Nephron progenitor cell (in vitro differentiated cells): ENCODE measurements at places on chromosomes 4 and X.

DNA sequence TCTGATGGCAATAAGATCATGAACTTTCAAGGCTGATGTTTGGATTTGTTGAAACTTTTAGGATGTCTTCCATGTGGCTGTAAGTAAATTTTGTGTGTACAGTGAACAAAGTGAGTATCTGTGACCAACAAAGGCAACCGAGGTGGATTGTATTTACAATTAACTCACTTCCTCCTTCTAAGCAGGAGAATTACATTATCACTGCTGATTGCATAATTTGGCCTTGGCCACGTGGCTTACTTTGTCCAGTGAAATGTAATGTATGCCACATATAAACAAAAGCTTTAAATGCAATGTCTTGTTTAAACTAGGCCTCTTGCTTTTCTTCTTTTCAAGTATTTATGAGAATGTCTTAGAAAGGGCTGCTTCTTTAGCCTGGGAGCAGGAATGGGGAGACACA is 66.3 kb upstream of the MAD2L1 start:
- DNase-seq, result no peak

DNA sequence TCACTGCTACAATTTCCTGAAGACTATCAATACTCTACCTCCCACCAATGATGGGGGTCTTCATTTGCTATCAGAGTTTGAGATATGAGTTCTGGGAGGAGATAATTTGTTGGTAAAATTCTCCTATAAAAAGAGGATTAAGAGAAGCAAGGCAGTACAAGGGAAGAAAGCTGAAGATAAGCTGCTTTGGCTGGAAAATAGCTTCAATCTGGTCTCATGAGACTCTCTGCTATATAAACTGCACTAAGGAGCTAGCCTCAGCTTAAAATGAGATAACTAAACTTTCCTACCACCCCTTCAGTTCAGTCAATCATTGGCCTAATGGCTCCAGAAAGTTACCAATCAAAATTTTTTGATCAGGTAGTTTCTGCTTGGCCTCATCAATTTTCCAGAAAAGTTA is 2105.0 kb downstream of the ARAP2 start:
- DNase-seq, result no peak

DNA sequence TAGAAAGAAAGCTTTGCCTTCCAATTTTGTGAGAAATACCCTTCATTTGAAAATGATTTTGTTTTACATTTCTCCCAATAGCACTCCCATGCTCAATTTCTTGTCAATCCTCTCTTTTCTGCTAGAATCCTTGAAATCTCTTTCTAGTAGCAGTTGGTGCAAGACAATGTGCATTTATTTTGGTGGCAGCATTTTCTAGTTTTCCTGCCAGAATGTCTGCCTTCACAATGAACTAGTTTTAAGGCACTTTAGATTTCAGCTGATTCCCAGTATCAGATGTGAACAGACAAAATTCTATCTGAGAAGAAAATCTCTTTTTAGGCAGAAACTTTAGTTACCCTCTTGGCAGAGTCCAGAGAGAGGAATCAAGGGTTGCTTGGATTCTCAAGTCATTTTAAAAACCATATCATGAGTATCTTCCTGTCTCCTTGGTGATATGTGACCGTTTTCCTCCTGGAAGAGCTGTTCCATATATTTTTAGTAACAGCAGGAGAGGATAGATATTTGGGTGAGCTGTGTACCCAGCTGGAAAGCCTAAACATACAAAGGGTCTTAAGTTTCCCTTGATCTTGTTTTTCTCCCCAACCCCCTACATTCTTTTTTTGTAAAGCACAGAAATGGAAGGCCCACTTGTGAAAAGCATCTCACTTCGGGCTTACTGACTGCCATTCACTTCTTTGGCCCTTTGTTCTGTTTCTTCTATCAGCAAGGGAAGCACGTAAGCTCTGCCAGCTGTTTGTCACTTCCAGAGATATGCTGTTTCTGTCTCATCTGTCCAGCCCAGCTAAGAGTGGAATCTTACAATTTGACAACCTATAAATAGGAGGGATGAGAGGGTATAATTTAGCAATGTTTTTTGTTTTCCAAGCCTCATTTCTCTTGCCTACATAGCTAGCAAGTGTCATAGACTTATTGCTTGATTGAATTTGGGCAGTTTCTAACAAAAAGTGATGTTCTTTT is 38.7 kb downstream of the TSPAN7 start:
- DNase-seq, result no peak

DNA sequence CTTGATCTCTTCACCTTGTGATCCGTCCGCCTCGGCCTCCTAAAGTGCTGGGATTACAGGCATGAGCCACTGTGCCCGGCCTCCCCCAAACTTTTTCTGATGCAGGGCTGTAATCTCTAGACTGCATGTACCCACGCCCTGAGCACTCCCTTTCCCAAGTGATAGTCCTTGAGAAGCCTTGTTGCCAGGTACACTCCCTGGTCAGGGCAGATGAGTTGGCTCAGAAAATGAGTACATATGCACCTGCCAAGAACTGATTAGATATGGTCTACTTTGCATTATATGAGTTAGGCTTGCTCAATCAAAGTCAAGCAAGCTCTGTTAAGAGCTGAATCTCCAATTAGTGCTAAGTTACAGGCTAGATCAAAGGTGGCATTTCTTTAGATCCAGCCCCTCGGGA is 20.3 kb downstream of the APOO start:
- no peak for DNase-seq

- no peak for DNase-seq
Measured at GRCh38 chrX:68889249-68889648, 60.4 kb downstream of the EFNB1 start.

GRCh38 chr4:110160618-110161017 is 37.8 kb downstream of the ELOVL6 start:
- no peak for DNase-seq

DNA sequence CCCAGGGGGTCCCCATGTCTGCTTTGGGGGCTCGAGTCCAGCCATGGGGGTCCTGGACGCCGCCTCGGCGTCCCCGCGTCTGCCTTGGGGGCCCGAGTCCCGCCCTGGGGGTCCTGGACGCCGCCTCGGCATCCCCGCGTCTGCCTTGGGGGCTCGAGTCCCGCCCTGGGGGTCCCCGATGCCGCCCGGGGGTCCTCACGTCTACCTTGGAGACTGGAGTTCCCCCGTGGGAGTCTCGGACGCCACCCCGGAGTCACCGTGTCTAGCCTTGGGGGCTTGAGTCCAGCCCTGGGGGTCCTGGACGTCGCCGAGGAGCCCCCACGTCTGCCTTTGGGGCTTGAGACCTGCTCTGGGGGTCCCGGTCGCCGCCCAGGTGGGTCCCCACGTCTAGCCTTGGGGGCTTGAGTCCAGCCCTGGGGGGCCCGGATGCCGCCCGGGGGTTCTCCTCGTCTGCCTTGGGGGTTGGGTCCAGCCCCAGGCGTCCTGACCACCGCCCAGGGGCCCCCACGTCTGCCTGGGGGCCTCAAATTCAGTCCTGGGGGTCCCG is 1.1 kb upstream of the GTPBP6 start:
- no peak for DNase-seq

DNA sequence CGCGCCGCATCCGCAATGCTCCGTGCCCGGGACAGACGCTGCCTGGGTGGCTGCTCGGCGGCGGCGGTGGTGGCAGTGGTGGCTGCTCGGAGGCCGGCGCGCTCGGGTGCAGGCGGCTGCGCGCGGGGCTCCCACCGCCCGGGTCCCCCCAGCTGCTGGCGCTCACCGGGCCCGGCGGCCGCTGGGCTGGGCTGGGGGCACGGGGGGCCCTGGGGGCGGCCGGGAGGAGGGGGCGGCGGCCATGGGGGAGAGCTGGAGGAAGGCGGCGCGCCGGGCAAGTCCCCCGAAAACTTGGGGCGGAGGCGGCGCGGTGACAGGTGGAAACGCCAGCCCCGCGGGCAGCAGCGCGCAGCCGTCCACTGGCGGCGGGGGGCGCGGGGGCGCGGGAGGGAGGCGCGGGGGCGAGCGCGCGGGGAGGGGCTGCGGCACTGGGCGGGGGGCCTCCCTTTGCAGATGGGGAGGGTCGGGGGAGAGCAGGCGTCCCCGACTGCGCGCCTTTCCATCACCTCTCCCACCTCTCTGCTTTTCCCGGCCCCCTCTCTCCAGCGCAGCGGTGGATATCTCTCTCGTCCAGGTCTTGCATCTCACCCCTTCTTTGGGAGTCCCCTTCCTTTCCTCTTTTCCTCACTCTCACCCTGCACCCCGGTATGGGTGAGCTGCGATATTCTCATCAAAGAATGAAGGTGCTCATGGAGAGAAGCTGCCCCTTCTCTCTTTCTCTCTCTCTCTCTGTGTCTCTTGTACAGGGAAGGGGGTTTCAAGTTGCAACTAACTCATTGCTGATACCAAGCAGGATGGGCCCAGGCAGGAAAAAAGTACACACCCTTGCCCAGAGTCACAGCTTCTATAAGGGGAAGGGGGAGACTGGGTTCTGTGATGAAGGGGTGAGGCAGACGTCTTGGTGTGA is 83.7 kb upstream of the DHRSX start:
- peak; percentile 66 for DNase-seq

GRCh38 chrX:1592470-1593142 is 1.2 kb downstream of the AKAP17A start:
- peak; percentile 37 for DNase-seq

- no peak for DNase-seq
Measured at GRCh38 chr4:151583157-151583914, 174.4 kb downstream of the FHIP1A start.

- DNase-seq, result peak; percentile 85
Measured at GRCh38 chr4:8468746-8469535, 28.4 kb downstream of the TRMT44 start.

- no peak for DNase-seq
Measured at GRCh38 chr4:158079661-158080060, 93.2 kb downstream of the GASK1B start.

- no peak for DNase-seq
Measured at GRCh38 chr4:39181520-39181904, 817 bp upstream of the WDR19 start.

- DNase-seq, result no peak
Measured at GRCh38 chr4:86117705-86118302, 242.0 kb downstream of the MAPK10 start.

DNA sequence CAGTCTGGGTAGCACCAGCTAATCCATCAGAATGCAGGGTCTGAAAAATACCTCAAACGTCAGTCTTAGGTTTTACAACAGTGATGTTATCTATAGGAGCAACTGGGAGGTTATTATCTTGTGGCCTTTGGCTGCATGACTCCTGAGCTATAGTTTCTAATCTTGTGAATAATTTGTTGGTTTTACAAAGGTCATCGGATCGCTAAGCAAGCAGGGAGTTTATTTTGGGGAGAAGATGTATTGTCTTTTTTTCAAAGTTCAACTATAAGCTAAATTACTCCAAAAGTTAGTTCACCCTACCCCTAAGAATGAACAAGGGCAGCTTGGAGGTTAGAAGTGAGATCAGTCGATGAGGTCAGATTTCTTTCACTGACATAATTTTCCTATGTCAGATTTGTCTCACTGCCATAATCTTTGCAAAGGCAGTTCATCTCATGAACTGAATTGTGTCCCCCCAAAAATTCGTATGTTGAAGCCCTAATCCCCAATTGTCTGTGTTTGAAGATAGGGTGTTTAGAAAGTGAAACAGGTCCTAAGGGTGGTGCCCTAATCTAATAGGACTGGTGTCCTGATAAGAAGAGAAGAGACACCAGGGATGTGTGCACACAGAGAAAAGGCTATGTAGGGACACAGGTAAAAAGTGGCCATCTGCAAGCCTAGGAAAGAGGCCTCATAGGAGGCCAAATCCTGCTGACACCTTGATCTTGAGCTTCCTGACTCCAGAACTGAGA is 175.8 kb upstream of the GALNT7 start:
- DNase-seq, result no peak

DNA sequence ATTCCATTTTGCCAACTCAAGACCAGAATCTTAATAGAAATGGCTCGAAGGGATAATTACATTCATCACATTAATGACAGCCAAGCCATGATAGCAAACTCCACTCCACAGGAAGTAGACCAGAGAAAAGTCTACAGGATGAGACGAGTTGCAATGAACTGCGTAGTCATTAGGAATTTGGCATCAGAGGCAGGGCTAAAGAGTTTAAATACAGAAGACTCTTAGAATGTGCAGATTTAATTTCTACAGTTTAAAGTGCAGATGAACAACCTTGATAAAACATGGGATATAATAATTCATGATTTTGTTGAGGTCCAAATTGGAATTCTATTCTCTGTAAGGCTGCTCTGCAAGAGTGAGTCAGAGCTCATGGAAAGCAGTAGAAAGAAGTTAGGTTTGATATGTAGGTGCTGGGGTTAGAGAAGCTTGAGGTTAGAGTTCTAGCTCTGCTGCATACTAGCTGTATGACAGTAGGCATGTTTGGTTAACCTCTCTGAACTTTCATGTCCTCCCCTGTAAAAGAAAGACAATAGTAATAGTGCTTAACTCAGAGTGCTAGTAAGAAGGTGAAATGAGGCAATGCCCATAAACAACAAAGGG is 32.2 kb downstream of the LNX1 start:
- DNase-seq, result no peak

DNA sequence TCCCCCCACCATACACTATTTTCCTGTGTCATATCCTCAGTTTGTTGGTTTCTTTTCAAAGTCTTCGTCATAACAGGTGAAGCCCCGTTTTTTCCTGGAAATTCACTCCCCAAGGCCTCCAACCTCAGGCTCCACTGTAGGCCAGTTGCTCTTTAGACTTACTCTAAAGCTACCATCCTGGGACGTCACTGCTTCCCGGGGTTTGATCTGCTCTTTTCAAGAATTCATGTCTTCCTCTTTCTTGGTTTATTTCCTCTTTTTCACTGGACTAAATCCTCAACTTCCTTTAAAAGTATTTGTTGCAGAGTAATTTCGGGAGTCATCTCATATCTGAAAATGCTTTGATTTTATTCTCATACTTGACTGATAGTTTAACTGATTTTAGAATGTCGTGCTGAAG is 6.5 kb upstream of the SERTM2 start:
- DNase-seq, result no peak

DNA sequence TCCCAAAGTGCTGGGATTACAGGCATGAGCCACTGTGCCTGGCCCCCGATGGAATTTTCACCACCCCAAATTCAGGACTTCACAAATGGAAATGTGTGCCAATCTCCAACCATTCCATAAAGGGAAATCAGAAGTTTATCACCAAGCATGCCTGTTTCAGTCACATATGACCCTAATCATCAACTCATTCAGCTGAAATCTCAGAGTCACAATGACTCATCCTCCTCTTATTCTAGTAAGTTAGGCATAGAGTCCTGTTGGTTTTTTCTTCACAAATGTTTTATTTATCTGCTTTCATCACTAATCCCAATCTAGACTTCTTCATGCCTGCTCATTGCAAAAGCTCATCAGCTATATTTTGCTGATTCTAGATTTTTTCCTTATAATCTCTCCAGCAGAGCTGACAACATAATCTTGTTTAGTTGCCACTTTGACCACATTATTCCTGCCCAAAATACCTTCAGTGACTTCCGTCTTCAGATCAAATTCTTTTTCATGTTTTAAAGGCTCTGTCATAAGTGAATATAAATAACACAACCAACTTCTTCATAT is 83.3 kb downstream of the SLC7A11 start:
- DNase-seq, result no peak

GRCh38 chr4:106266201-106266600 is 49.8 kb downstream of the TBCK start:
- DNase-seq, result no peak

GRCh38 chrX:138775517-138775916 is 64.0 kb upstream of the FGF13 start:
- DNase-seq, result no peak

GRCh38 chr4:170259631-170260153 is 169.9 kb upstream of the AADAT start:
- DNase-seq, result peak; percentile 90

- no peak for DNase-seq
Measured at GRCh38 chr4:153822316-153822715, 33.4 kb upstream of the SFRP2 start.
